Caki2 (cell line): ENCODE measurements at places on chromosomes 16 and 17.
A peak's percentile ranks its signal among the peaks of the same experiment; 100 is the strongest.

- no peak for DNase-seq
Observed at GRCh38 chr16:6229186-6229585, 1103.5 kb upstream of the RBFOX1 start.

- DNase-seq: no peak
Observed at GRCh38 chr17:35605678-35606077, 18.6 kb downstream of the AP2B1 start.

GRCh38 chr17:15414532-15415306 lies 52.7 kb downstream of the CDRT4 start:
- no peak for DNase-seq

GRCh38 chr17:49567871-49568694 lies 7.6 kb upstream of the NXPH3 start:
- peak; percentile 75 for DNase-seq

DNA sequence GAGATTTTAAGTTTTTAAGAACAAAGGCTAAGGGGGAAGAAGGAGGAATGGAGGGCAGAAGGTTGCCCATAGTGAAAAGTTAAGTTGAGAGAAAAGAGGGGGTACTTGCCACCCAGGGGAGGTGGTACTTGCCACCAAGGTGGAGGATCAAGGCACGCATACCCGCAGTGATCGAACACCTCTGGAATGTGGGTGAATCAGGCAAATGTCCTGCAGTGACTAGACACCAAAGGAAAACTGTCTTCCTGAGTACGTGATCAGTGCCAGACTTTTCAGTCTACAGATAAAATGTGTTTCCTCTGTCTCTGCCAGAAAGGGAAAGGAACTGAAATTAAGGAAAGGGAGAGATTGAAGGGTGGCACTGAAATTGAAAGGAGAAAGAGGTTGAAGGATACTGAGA lies 2285.3 kb downstream of the TP53TG3F start:
- DNase-seq: peak; percentile 60

DNA sequence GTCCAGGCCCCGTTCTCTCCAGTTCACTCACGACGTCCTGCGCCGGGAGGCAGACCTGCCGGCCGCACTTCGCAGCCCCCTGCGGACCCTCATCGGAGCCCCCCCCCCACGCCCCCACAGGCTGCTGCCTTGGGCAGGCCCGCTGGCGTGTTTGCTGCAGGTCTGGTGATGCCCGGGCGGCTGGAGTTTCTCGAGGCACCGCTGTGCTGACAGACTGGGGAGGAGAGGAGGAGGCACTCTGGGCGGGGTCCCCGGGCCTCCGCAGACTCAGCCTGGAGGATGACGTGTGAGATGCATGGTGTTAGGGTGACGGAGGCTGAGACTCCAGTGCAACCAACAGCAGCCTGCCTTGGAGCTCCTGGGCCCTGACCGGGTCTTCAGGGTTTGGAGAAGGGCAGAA lies 24.1 kb downstream of the BAIAP2 start:
- DNase-seq: no peak

DNA sequence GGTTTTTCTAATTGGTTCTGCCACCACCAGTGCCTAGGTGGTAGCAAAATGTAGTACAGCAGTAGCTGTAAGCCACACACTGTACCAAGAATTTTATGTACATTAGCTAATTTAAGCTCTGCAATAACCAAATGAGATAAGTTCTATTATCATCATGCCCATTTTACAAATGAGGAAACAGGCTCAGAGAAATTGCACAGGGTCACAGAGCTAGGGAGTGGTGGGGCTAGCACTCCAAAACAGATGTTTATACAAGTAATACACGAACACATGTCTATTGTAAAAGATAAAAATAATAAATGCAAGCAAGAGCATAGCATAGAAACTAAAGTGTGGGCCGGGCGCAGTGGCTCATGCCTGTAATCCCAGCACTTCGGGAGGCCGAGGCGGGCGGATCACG lies 13.6 kb downstream of the RSAD1 start:
- DNase-seq: no peak

GRCh38 chr17:45021607-45022287 lies 29.7 kb downstream of the DCAKD start:
- peak; percentile 44 for DNase-seq

DNA sequence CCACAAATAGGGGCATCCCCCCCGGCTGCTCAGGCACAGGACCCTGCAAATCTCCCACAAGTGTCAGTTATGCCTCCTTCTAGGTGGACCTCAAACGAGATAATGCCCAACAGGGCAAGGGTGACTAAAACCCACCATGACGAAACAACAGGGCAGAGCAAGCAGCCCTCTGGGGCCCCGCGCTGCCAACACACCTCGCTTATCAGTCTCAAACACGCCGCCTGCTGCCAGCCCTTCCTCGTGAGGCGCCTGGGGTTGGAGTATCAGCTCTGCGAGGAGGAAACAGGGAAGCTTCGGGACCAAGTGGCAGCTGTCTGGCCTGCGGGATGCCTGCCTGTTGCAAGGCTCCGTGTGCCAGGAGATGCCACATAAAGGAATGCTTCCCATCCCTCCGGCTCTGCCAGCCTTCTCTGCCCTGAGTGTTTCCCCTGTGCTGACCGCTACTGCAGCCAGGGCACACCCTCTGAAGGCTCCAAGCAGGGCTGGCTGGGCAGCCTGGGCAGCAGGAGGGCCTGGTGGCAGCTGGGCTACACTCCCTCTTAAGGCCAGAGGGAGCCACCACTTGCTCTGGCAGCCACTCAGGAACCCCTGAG lies 2.5 kb downstream of the SMIM5 start:
- DNase-seq: no peak

- DNase-seq: peak; percentile 58
Observed at GRCh38 chr16:11256661-11257130, 692 bp upstream of the SOCS1 start.

- DNase-seq: no peak
Observed at GRCh38 chr17:19771971-19772630, 24.0 kb upstream of the ALDH3A1 start.

GRCh38 chr16:12763517-12763916 lies 40.2 kb downstream of the CPPED1 start:
- no peak for DNase-seq

- DNase-seq: peak; percentile 22
Observed at GRCh38 chr16:15650698-15651171, 690 bp downstream of the NDE1 start.

DNA sequence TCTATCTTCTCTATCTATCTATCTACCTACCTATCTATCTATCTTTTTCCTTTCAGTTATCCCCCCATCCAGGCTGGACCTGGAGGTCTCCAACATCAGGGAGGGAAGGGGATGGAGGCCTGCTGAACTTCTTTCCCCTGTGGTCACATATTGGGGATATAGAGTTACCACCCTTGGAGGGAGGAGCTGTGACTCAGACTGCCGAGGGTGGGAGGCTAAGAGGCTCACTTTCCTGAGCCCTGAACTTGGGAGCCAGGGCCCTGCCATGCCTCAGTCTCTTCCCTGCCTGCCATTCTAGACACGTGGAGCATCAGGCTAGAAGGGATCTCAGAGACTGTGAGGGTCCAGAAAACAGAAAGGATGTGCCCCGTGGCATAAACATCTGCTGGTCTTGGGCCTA lies 8.4 kb downstream of the LRRC3C start:
- no peak for DNase-seq

DNA sequence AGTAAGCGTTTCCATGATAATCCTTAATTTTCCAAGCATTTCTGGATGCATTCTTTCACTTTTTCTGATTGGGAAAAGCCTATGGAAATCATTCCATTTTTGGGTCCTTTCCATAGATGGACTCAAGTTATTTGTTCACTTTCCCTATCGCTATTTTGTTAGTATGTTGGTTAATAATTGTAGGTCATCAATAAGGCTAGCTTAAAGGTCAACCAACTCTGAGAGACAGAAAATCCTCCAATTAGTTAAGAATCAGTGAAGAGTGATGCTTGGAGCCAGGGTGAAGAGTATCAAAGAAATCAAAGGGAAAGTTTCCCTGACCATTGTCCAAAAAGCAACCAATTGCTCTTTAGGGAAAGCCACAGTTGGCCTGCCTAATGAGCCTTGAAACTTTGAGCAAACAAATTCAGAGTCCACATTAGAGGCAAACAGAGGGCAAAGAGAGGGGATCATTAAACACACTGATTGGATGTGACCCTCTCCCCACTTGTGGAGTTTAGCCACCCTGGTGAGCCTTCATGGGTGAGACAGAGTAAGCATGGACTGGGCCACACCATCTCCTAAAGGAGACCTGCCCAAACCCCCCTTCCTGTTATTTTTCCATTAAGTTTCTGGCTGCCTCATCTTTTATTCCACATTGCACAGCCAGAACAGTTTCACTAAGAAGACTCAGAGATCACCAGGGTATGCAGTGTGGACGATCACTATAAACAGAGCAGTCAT lies 133.4 kb upstream of the DYNLRB2 start:
- peak; percentile 94 for DNase-seq

DNA sequence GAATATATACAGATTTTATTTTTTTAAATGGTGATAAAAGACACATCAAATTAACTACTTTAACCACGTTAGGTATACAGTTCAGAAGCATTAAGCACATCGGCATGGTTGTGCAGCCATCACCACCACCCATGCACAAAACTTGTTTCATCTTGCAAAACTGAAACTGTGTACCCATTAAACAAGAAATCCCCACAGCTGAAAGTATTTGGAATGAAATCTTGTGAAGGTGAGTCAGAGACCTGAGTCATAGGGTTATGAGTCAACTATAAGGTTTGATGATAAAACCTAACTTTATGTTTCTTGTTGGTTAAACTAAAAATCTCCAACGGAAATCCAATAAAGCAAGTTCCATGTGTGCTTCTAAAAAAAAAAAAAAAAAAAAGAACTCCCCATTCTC lies 561.6 kb upstream of the PSMD7 start:
- peak; percentile 69 for DNase-seq

DNA sequence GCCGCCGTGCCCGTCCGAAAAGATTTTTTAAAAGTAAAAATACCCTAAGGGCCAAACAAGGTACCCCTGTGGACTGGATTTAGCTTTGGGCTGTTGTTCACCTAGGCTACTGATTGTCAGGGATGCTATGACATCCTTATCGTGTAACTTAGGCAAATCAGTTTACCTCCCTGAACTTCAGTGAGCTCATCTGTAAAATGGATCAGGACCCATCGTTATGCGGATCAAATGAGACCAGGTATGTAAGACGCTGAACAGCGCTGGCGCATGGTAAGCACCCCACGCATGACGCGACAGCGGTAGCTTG lies 658 bp upstream of the ZNF771 start:
- DNase-seq: no peak

GRCh38 chr17:67515490-67516083 lies 138.5 kb downstream of the PITPNC1 start:
- DNase-seq: no peak

GRCh38 chr17:13995856-13996271 lies 73.4 kb upstream of the COX10 start:
- DNase-seq: no peak

DNA sequence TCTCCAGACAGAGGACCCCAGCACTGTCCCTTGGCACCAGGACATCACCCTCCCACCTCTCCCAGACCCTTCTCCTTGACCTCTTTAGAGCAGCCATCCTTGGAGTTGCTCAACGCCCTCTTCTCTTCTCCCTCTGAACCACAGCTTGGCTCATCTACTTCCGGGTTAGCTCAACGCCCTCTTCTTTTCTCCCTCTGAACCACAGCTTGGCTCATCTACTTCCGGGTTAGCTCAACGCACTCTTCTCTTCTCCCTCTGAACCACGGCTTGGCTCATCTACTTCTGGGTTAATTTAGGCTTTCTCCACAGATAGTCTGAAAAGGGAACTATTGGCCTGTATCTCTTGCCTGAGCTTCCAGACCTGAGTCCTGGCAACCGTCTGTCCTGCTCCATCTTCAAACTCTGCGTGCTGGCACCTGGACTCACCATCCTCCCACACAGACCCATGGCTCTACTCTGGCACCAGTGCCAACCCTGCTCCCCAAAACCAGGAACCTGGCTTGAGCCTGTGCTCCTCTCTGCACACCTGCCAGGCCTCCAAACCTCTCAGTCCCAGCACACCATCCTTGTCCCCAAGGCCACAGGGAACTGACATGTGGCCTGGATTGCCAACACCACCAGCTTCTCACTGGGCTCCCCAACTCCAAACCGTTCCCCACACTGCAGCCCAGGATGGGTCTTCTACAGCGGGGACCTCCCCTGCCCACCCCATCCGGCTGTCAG lies 25.3 kb upstream of the FAAP100 start:
- no peak for DNase-seq

GRCh38 chr16:2825049-2825742 lies 4.9 kb upstream of the ZG16B start:
- DNase-seq: no peak

- DNase-seq: no peak
Observed at GRCh38 chr17:9406046-9406606, 169.5 kb downstream of the STX8 start.

DNA sequence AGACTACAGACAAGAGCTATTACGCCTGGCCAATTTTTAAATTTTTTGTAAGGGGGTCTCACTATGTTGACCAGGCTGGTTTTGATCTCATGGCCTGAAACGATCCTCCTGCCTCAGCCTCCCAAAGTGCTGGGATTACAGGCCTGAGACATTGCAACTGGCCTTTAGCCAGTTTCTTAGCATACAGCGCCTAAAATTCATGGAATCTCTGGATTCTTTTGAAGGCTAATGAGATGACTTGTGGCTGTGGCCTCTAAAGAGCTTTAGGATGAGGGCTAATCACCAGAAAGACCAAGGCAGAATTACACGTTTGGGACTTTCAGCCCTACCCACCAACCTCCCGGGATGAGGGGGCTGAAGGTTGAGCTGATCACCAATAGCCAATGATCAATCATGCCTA lies 34.6 kb downstream of the AKAP10 start:
- DNase-seq: no peak

- DNase-seq: no peak
Observed at GRCh38 chr17:76599694-76600460, 14.2 kb upstream of the ST6GALNAC2 start.

- DNase-seq: no peak
Observed at GRCh38 chr16:49504626-49505025, 131.0 kb downstream of the C16orf78 start.

GRCh38 chr17:10439816-10440215 lies 18.1 kb upstream of the MYH8 start:
- no peak for DNase-seq

DNA sequence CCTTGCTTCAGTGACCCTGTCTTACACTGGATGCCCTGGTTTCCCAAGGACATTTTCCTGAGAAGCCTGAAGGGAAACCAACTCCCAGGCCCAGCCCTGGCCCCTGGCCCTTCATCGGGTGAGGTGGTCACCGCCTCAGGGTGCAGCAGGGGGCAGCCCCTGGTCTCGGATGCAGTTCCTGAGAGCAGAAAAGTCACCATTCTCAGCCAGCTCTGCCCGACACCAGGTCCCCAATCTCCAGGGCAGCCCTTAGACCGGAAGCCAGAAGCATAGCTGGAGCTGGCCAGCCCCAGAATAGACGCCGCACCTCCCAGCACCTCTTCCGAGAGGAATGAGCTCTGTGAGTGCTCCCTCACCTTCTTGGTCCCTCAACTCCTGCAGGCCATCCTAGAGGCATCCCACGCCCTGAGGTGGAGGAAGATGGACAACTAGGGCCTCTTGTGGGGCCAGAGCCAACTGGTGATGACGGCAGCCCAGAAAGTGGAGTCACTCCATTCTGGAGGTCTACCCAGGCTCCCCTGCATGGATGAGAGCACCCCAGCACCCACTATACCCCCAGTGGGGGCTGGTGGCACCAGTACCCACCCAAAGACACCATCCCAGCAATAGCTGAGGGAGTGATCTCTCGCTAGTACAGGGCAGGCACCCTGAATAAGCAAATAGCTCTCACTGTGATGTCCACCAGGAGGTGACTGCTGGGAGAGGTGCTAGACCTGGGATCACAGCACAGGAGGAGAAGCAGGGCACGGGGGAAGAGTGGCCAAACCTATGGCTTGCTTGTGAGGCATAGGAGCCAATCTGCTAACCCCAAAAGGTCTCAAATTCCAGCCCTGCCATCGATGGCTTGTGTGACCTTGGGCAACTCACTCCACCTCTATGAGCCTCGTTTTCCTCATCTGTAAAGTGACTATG lies 56.2 kb downstream of the TK2 start:
- no peak for DNase-seq
